ENCODE measurements at places on chromosomes 7 and 10. TPM values are rescaled to one million over a fixed set of nuclear protein-coding genes. Genes with fewer than 3 reads are reported as not detected.
A peak's percentile ranks its signal among the peaks of the same experiment; 100 is the strongest.

GRCh38 chr7:46123-46829 is 146.1 kb upstream of the FAM20C start:
- no peak for DNase-seq

The PALD1 gene
- 0.10 TPM for total RNA-seq

- no peak for DNase-seq
Measured at GRCh38 chr7:104895522-104896236, 118.3 kb upstream of the KMT2E start.

DNA sequence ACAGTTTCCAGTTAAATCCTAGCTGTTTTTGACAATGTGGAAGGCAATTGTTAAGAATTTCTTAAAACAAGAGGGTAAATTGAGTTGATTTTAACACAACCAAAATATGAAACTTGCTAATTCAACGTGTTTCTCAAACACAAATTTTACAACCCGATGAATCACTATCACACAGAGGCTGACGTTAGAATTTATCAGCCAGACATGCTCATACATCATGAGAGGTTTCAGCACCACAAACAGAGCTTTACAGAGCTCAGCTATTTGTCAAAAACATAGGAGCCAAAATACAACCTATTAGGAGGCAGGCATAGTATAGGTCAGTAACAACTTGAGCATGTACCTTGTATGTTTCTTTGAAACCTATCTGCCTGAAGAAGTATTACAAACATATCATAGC is 36.1 kb downstream of the LRRN3 start:
- peak; percentile 9 for DNase-seq

- peak; percentile 24 for DNase-seq
Measured at GRCh38 chr10:50275650-50276235, 24.4 kb upstream of the ASAH2 start.

GRCh38 chr7:107007007-107007891 is 37.3 kb upstream of the PRKAR2B start:
- DNase-seq: no peak

- no peak for DNase-seq
Measured at GRCh38 chr10:25280573-25280972, 105.8 kb downstream of the GPR158 start.

- no peak for DNase-seq
Measured at GRCh38 chr7:142130267-142130666, 18.7 kb downstream of the MGAM2 start.

GRCh38 chr10:104612571-104613205 is 28.4 kb upstream of the SORCS3 start:
- DNase-seq: peak; percentile 35

DNA sequence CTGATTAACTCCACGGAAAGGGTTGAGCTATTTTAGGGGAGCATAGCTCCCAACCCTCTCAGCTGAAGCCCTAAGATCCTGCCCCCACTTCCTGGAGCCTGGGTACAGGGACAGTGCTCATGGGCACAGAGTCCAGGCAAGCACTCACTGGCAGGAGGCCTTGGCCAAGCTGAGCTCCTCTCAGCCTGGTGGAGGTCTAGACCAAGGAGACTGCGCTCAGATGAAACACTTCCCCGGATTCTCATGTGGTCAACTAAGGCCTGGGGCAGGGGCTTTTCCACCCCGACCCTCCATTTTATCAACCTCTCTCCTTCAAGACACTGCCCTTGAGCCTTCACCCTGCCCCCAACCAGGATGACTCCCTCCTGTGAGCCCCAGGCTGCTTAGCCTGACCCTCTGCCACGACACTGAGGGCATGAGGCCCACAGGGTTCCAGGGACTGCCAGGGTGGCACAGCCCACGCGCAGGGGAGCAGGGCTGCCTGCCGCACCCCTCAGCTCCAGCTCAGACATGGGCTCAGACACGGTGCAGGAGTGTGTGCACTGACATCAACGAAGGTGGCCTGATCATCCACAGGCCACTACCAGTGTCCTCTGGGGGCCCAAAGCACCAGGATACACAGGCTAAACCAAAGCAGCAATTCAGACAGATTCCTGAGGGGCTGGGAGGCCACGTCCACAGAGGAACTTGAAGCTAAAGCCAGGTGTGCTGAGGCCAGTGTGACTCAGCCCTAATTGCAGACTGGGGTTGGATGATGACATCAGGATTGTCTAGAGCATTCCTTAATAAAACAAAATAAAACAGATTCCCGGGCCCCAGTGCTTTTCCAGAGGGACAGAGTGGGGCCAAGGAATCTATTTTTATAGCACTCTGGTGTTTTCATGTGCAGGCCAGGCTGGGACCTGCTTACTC is 18.8 kb downstream of the CHAT start:
- no peak for DNase-seq

GRCh38 chr7:135467207-135467711 is 42.6 kb downstream of the CNOT4 start:
- no peak for DNase-seq

DNA sequence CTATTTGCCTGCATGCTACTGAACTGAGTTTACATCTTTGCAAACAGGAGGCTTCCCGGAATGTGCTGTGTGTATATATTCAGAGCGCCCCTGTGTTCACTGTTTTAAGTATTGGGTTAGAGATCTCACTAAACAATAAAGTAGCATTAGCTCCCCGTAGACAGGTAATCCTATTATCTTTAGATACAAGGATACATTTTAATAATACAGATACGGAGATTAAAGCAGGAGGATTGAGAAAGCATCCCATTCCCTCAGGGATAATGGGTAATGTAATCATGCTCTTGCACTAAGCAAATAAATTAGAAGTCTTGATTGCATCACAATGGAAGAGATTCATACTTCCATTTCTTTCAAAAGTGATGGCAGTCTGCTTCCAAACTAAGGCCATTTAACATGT is 809.0 kb downstream of the NRG3 start:
- DNase-seq: no peak

The ZNF487 gene
- total RNA-seq: 6.1 TPM

DNA sequence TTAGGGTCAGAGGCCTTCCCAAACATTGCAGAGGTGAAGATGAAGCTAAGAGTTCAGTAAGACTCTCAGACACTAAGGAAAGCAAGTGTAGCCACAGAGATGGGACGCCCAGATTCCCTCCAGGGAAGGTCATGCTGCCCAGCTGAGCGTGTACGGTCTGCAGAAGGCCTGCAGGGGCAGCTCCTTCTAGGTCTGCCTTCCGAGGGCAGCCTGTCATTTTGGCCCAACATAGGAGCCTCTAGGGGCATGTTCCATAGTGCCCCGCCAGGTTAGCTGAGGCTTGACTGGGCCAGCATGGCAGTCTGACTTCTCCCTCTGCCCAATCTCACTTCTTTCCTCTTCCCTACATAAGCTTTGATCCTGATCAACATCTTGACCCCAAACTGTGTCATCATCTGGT is 130.7 kb downstream of the PIP4K2A start:
- no peak for DNase-seq

GRCh38 chr7:23239698-23240097 is 6.9 kb upstream of the GPNMB start:
- DNase-seq: no peak

GRCh38 chr7:99092064-99092720 is 51.7 kb downstream of the SMURF1 start:
- peak; percentile 65 for DNase-seq

GRCh38 chr7:102991540-102992214 is 78.9 kb downstream of the LRRC17 start:
- peak; percentile 94 for DNase-seq

DNA sequence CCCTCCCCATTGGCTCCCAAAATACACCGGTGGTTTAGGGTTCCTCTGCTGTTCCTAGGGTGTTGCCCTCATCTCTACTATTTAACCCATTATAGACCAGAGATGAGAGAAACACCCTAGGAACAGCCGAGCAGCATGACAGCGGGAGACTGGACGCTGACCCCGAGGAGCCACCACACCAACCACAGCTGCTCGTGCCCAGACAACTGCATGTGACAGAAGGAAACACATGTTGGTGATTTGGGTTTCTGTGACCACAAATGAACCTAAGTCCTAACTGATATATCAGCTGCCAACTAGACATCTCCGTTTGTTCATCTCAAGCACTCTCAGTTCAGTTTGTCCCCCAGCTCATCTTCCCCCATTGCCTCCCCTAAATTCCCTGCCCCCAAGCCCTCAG is 13.4 kb downstream of the CFAP43 start:
- no peak for DNase-seq

- DNase-seq: peak; percentile 31
Measured at GRCh38 chr10:119595676-119596515, 868 bp downstream of the TIAL1 start.

Measured in RPMI7951 (cell line).